Sciatic nerve (tissue), 2 donors: ENCODE measurements at places on chromosomes 1 and 21. TPM values are rescaled to one million over a fixed set of nuclear protein-coding genes. Genes with fewer than 3 reads are reported as not detected.

FCRL6 gene
- 1.2 TPM for total RNA-seq

HSF2BP gene
- total RNA-seq = 1.8 TPM

- DNase-seq = no peak
Observed at GRCh38 chr1:11813021-11813420, 7.0 kb downstream of the CLCN6 start.

- DNase-seq = no peak
Observed at GRCh38 chr21:31316072-31316471, 28.0 kb downstream of the TIAM1 start.

DNA sequence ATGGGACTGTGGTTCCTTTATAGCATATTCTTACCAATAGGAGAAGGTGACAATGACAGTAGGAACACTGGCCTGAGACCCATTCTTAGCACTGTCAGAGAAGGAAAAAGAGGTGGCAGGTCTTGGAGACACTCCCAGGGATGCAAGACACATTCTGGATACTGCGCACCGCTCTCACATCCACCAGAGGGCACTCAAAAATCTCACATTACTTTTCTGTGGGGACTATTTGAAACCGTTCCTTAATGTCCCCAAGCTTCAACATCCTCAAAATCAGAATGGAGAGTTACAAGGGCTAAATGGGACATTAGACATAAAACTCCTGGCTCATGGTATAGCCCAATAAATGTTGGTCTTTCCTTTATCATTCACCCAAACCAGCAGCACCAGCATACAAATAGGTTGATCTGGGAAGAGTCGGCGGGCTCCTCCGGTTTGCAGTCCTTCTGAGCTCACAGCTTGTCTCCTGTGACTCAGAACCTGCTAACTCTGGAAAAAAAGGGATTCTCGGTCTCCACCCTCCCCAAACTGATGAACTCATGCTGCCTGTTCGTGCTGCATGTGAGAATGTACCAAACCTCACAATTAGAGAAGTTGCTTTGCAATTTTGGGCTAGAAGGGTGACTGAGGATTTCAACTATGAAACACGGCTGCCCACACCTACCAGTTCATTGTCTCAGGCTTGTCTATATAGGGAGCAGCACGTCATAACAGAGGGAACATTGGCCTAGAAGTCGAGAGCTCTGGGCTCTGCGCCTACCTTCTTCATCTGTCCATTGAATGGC is 40.2 kb downstream of the IL12RB2 start:
- DNase-seq = no peak

ZNF683 gene
- 0.31 TPM for total RNA-seq

CNIH4 gene
- 51.3 TPM for total RNA-seq

IFNLR1 gene
- 0.49 TPM for total RNA-seq

DNA sequence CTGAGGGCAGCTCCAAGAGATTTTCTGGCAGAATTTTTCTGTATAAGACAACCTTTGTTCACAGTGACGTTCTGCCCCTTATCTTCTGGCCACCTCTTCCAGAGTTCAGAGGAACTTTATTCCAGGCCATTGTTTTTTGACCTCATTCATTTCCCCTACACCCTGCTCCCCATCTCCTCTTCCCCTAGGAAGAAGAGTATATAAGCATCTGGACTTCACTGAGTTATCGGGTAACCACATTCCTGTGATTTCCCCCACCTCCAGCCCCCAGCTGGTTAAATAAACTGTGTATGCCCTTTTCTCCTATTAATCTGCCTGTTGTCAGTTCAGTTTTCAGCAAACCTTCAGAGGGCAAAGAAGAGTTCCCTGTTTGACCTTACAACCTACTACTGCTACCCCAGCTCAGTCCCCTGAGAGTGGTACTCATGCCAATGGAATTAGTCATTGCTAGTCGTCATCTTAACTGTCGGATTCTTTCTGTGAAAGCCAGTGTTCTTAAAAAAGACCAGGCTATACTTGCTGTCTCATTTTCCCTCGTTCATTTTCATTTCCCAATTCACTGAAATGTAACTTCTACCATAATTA is 14.3 kb upstream of the ALG14 start:
- no peak for DNase-seq

GRCh38 chr1:203521074-203521794 is 27.3 kb downstream of the OPTC start:
- DNase-seq = no peak

TDRD5 gene
- total RNA-seq = not detected

- DNase-seq = no peak
Observed at GRCh38 chr1:30284226-30284625, 439.2 kb downstream of the MATN1 start.

LIN28A gene
- total RNA-seq = not detected

GRCh38 chr1:81484284-81484683 is 316.4 kb upstream of the ADGRL2 start:
- no peak for DNase-seq

DNA sequence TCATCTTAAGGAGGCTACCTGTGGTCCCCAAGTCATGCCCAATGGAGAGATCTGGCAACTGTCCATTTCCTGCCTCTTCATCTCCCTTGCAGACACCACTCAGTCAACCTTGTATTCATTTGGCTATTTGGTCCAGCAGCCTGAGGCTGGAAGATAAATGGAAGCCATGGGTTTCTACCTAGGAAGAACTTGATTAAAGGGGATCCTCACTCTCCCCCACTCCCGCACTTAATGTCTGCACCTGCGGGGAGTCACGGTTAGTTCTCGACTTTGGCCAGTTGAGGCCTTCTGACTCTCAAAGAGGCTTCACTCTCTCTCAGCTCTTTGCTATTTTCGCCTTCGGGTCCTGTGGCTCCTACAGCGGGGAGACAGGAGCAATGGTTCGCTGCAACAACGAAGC is 8.4 kb upstream of the ATXN7L2 start:
- no peak for DNase-seq

ASAP3 gene
- total RNA-seq = 109 TPM

GRCh38 chr1:54549181-54549924 is 1.3 kb downstream of the ACOT11 start:
- DNase-seq = no peak

MCM3AP gene
- total RNA-seq = 103 TPM

DNA sequence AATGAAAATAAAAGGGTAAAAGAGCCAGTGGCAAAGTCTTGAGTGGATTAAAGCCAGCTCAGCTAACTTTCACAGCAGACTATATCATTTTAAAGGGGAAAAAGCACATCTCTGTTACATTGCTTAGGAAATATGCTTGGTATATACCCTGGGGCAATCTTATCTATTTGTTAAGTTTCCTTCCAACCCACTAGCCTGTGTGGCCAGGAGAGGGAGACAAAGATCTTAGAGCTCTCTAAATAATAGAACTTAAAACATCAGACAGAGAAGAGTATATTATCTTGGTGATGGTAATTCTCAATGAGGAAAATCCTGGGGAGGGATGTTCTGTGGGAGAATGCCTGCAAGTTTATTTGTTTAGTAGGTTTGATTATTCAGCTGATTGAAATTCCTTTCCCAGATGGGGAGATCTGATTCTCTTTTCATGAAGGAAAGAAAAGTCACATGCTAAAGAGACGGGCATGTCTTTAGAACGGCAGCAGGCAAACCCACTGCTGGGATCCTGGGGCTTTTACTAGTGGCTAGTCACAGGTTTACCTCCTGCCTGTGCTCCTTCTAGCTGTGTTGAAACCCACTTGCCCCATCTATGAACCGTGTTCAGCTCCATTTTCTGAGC is 3.6 kb downstream of the KCNE2 start:
- DNase-seq = peak; percentile 60

- no peak for DNase-seq
Observed at GRCh38 chr1:150152772-150153456, 3.2 kb downstream of the PLEKHO1 start.

DNA sequence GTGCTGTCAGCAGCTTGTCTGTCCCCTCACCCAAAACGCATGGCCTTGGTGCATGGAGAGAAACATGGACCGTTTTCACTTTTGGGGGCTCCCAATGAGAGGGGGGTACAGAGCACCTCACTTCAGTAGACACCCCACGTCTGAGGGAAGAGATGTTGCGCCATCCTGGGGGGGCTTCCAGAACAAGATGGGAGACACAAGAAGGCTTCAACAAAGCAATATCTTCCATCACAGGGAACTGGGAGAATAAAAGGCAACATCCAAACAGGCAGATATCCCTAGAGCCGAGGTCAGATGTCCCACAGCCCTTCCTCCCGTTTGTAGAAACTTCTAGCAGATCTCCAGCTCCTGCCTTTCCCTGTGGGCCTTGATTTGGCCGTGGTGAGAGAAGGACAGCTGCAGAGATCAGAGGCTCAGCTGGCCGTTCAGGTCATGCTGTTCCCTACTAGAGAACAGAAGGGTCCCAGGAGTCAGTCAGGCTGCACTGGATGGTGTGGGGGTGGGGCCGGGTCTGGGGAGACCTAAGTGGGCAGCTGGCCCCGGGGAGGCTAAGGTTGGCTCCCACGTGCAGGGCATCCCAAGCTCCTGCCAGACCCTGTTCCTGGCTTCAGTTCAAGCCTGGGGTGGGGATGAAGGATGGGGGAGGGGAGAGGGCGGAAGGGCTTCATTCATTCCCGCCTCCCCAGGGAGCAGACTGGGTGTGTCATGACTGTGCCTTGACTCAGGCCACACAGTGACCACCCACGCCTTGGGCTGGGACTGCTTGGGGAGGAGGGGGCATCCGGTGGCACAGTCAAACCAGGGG is 4.4 kb downstream of the PLOD1 start:
- peak; percentile 75 for DNase-seq

DNA sequence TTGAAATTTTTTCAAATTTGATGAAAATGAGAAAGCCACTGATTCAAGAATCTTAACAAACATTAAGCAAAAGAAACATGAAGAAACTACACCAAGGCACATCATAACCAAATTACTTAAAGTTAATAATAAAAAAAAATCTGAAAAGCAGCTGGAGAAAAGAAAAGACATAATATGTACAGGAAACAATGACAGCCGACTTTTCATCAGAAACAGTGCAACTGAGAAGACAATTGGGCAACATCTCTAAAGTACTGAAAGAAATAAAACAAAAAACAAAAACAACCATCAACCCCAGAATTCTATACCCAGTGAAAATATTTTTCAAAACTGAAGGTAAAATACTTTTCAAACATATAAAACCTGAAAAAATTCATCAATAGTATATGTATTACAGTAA is 73.8 kb upstream of the DMRTA2 start:
- no peak for DNase-seq

- no peak for DNase-seq
Observed at GRCh38 chr21:39050841-39051587, 132.2 kb downstream of the PSMG1 start.

GRCh38 chr1:907611-908451 is 15.9 kb upstream of the SAMD11 start:
- DNase-seq = peak; percentile 56

- no peak for DNase-seq
Observed at GRCh38 chr1:24805534-24806301, 60.5 kb downstream of the CLIC4 start.

- DNase-seq = no peak
Observed at GRCh38 chr1:14614341-14614740, 15.9 kb downstream of the KAZN start.

- peak; percentile 91 for DNase-seq
Observed at GRCh38 chr21:17612565-17613241, at the start of gene BTG3. TSS of gene BTG3 (minus strand) at chr21:17612901. CDS start at chr21:17609144, 3,757 bp downstream.

DNA sequence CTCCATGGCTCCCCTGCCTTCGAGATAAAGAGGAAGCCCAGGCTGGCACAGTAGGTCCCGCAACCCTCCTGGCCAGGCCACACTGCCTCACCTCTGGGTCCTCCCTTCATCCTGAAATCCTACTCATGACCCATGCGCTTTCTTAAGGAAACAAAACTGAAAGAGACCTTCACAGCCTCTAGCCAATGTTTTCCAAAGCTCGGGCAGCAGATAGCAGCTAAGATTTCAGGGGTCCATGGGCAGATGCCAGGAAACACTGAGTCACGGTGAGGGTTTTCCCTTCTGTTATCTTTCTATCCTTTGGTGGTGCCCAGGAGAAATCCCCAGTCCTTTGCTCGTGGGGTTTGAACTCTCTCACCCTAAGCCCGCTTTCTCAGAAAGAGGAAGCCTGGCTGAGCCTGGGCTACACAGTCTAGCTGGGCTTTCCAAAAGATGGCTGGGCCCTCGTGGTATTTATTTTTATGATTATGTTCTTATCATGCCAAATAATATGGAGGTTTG is 26.6 kb downstream of the TTC39A start:
- DNase-seq = no peak

SMPDL3B gene
- 0.27 TPM for total RNA-seq

- DNase-seq = no peak
Observed at GRCh38 chr1:93707956-93708355, 26.3 kb upstream of the BCAR3 start.

RNU1-4 gene
- 13,769 TPM for total RNA-seq

- no peak for DNase-seq
Observed at GRCh38 chr1:9466780-9467758, 72.2 kb upstream of the SLC25A33 start.

- DNase-seq = no peak
Observed at GRCh38 chr1:41642922-41643821, 158.7 kb upstream of the EDN2 start.

PGBD5 gene
- 6.6 TPM for total RNA-seq

DNA sequence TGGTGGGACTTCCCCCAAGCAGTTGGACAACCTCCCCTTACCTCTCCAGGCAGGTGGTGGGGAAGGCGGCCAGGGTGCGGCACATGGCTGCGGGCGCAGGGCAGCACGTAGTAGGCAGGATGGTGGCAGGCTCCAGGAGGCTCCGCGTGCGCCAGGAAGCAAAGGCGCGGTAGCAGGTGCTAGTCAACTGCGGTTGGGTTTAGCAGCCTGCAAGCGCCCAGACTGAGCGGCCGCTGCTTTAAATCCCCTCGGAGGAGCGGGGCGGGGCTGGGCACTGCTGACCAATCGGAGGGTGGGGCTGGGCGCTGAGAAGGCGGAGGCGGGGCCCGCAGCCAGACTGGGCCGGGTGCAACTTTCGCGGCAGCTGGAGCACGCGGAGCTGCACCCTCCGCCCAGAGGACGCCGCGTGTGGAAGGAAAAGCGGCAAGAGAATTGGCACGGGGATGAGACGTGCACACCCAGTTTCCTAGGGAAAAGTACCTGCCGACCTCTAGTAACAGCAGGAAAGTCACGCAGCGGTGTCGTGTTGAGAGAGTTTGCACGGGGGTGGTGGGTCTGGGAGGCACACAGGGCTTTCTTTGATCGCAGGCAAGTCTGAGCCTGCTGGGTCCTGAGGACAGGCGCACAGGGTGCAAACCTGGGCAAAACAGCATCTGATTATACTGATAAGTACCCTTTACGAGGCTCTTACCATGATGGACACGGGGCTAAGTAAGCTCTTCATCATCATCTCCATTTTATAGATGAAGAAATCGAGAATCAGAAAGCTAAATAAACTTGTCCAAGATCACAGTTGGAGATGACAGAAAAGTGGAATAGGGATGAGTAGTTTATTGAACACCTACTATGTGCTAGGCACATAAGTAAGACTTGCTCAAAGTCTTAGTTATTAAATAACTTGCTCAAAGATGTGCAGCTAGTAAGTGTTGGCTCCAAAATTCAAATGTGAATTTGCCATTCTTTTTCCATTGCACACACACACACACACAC is at the start of gene RGS16:
RGS16 (minus strand) TSS at position 215 of the 990 bp plus-strand sequence; CDS start at position 85, 130 bp downstream.
- DNase-seq = peak; percentile 97

DNA sequence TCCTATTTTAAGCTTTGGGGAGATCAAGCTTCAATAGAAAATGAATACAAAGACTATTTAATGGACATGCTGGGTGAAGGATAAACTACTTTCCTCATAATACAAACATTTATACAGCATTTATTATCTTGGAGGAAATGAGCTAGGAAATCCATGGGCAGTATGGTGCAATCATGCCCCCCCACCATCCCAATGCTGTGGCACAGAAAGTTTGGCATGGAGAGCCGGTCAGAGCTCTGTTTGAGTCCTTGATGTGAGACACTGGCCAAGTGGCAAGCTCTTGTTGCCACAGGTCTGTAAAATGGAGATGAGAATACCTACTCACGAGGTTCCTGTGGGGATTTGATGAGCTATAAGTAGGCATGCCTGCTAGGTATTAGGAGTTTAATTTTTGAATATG is 120.6 kb downstream of the MAB21L3 start:
- no peak for DNase-seq
